Central memory CD4-positive, alpha-beta T cell (primary cell): ENCODE measurements at places on chromosomes 5 and 9.
A peak's percentile ranks its signal among the peaks of the same experiment; 100 is the strongest.

- no peak for DNase-seq
Observed at GRCh38 chr5:131433109-131433508, 169.3 kb downstream of the CDC42SE2 start.

DNA sequence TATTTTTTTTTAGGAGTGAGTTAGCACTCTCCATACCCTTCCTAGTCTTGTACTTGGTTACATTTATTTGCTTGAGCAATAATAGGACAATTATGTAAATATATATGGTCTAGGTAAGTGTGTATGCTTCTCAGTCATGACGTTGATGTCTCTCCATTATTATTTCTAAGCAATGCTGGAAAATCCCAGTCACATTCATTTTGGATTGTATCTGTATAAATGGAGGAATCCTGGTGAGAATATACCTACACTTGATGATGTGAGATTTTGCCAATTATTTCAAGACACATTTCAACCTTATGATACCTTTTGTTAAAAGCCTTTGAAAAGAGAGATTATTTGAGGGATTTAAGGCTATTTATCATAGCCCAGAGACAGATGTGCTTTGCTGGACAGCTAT, 2244.5 kb upstream of the WWC1 start:
- DNase-seq = no peak

DNA sequence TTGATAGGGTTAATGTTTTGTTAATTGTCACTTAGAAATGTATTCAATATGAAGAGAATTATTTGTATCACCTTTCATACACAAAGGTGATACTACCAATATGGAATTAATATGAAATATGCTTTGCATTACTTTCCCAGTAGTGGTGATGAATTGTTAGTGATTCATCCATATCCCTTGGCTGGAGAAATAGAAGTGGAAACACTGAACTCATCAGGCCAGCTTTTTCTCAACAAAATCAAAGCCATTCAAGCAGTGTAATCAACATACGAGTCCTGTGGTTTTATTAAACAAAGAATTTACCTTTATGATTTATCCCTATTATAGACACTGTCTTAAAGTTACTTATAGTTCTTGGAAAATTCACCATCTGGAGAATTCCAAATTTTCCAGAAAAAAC, 264.0 kb upstream of the MEF2C start:
- no peak for DNase-seq

DNA sequence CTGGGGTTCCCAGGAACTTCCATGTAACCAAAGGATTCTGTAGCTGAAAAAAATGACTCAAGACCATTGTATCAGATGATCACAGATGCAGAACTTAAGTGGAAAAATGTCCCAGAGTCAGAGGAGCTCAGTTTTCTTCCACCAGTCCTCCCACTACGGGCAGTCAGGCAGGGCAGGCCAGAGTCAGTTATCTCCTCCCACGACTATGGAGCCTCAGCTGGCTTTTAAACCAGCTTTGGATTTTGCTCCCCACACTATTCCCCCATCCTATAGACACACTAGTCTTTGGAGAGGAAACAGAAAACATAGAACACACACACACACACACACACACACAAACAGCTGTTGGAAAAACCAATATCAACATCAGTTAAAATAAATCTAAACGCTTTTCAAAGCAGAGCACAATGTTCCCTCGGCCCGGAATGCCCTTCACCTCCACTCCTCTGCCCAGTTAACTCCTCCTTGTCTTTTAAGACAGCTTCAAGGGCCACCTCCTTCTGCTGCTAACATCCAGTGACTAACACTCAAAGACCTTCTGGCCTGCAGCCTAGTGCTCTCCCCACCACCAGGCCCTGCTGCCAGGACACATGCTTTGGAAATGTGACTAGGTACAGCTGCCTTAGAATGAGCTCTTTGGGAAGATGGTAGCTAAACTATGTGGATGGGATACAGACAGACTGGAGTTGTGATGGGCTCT, 56.8 kb downstream of the NIPAL4 start:
- no peak for DNase-seq

GRCh38 chr9:115883467-115884329, 269.9 kb upstream of the PAPPA start:
- DNase-seq = no peak

DNA sequence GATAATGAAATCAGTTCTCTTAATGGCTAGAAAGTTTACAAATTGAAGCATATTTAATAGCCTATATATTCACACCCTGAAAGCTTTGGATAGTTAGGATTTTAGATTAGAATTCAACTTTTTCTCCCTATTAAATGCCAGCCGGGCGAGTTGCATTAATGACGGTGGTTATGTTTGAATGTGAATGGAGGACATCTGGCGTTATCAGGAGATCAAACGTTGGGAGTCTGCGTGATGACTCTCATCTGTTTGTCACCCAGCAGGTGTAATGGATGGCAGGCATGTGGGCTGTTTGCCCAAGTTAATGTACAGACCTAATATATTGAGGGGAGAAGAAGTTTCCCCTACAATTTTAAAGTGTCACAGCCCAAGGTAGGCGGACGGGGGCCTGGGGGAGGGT, 1227.7 kb upstream of the WWC1 start:
- DNase-seq = no peak

DNA sequence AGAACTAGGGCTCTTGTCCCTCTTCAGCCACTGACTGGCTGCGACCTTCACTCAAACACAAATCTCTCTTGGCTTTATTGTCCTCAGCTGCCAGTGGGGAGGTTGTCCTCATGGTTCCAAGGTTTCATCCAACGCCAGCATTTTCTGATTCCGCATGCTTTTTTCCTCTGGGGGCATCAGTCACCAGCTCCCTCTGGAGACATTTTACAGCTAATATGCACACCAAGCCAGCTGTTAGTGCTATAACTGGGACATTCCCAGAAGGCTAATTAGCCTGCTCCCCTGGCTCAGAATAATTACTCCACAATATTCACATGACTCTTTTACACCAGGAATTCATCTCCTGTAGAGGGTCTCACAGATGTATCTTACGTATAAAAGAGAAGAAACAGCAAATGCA, 193.6 kb upstream of the ANKRD55 start:
- DNase-seq = no peak

DNA sequence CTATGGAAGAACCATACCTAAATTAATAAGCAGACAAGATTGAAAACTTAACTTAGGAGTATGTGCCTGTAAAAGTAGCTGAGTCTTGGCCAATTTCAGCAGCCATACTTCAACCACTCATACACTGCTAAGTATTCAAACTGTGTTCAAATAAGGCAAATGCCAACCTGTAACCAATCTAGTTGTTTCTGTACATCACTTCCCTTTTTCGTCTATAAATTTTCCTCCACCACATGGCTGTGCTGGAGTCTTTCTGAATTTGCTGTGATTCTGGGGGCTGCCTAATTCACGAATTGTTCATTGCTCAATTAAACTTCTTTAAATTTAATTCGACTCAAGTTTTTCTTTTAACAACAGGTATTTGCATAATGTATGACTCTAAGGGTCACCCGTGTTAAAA, 184.4 kb downstream of the PLK2 start:
- DNase-seq = no peak

DNA sequence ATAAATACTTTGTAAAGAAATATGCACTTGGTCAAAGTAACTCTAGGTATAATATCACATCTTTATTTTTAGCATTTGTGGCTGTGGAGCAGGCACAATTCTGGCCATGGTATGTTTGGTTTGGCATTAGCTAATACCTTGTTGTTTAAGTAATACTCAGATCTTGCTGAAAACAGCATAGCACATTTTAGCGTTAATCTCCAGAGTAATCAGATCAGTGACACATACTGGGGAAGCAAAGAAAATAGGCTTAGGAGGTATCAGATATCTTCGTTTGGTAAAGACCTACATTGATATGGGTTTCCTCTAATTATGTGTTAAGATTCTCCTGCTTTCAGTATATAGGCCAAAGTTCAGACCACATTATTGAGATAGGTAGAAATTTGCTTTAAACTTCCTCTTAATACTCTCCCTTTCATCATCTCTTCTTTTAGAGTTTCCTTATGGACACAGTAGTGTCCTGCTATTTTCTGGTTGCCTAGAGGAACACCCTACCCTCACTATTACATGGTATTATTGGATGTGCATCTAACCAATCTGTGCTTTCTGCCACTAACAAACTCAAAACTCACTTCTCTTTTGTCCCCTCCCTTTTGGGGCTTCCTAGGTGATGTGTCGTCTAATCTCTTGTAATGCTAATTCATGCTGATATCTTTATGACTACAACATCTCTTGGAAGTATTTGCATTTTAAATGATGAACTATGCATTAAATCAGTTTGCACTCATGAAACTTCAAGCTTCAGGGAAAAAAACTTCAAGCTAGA, 437.3 kb upstream of the ADAMTSL1 start:
- no peak for DNase-seq

GRCh38 chr9:2260417-2261306, 245.5 kb downstream of the SMARCA2 start:
- DNase-seq = no peak

DNA sequence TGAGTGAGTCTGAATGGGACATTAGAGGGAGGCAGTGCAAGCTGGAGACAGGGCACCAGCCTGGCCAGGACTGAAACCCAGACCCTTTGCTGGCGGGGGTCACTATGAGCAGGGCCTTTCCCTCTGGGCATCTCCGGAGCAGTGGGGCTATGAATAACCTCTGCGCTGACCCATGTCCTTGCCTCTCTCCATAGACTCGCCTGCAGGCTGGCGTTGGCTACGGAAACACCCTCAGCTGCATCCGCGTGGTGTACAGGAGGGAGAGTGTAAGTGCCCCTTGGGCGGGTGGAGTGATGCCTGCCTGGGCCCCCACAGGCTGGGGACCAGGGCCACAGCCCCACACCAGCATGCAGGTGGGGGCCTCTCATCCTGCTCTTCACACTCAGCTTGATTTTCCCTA, 15.8 kb downstream of the SLC25A48 start:
- no peak for DNase-seq

- no peak for DNase-seq
Observed at GRCh38 chr5:39201160-39201780, 18.1 kb downstream of the FYB1 start.

DNA sequence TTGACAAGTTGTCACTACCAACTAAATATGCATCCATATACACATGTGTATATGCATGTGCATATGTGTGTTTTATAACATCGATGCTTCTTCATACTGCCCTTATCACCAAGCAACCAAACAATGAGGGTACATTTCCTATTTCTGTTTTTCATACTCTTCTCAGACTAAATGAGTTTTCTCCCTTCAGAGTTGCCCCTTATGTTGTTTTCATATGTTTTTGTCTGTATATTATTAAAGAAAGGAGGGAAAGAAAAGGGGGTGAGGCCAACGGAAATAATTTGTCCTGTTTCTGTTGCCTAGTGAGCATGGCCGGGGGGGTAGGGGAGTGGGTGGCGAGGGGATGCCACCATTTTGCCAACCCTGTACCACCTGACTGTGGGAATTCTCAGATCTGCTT, 28.8 kb upstream of the NFIB start:
- no peak for DNase-seq

- no peak for DNase-seq
Observed at GRCh38 chr9:21583628-21584377, 101.7 kb upstream of the IFNE start.

- DNase-seq = no peak
Observed at GRCh38 chr5:150081541-150082283, 4.6 kb downstream of the CSF1R start.

- DNase-seq = no peak
Observed at GRCh38 chr5:142698447-142699183, 12.7 kb upstream of the FGF1 start.

- DNase-seq = no peak
Observed at GRCh38 chr5:109412981-109413402, 3.2 kb upstream of the PJA2 start.

- no peak for DNase-seq
Observed at GRCh38 chr9:101028346-101029314, at the start of gene PLPPR1. PLPPR1 (plus strand) TSS chr9:101028727.

- no peak for DNase-seq
Observed at GRCh38 chr9:69655065-69655464, 17.1 kb downstream of the APBA1 start.

- DNase-seq = peak; percentile 72
Observed at GRCh38 chr9:127905004-127905728, 5.8 kb upstream of the ST6GALNAC6 start.

- no peak for DNase-seq
Observed at GRCh38 chr5:145912594-145912993, 23.8 kb upstream of the SH3RF2 start.

- DNase-seq = no peak
Observed at GRCh38 chr5:65978251-65978650, 51.9 kb downstream of the ERBIN start.

DNA sequence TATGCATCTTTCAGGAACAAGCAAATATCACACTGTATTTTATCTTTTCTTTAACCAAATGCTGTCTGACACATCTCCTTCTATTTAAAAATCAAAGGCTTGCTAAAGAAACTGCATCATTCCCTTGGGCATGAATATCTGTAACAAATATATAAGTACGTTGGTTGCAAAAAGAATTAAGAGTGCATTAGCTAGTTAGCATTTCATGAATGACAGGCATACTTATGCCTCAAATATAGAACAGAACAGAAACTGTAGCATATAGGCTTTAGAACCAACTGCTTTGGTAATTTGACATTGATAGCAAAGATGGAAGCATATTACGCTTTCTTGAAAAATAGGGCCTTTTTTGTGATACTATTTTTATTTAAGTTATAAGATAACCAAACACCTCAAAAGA, 761.2 kb downstream of the MAT2B start:
- no peak for DNase-seq

GRCh38 chr5:178461004-178461730, 129.0 kb downstream of the COL23A1 start:
- DNase-seq = peak; percentile 5

- DNase-seq = no peak
Observed at GRCh38 chr5:132557478-132558172, 848 bp downstream of the RAD50 start.

DNA sequence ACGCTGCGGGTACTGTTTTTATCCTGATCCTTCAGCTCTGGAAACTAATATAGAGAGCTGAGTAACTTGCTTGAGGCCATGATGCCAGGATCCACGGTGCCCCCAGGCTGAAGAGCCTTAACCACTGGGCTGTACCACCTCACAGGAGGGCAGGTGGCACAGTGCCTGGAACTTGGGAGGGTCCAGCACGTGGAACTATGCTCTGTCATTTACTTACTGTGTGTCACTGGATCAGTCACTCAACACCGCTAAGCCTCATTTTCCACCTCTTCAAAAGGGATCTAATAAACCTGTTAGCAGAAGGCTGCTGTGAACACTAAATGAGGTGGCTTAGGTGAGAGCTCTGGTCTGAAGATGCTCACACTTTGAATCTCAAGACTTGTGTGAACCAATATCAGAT, 29.6 kb downstream of the KCNIP1 start:
- no peak for DNase-seq

DNA sequence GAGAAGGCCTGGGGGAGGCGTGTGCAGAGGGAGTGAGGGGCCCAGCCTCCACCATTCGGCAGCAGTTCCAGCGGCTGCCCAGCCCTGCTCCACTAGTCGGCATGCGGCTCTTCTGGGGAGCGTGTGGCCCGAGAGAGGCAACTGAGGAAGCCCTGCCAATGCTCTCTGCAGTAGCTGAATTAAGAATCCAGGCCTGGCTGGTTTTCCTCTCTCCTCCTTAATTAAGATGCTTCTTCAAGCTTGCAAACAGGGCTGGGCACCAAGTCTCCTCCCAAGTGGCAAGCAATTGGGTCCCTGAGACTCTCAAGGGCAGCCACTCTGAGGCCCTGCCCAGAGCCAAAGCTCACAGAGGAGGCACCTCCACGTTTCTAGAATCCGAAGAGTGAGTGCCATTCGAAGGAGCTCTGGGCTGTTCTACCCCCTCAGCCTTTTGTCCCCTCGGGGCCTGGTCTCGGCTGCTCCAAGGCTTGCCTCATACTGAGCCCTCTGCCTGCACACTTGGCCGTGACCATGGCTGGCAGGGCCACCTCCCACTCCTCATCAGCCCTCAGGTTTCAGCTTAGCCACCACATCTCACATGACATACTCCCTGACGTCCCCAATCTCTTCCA, 75.4 kb upstream of the LRRTM2 start:
- DNase-seq = no peak
